Aorta (tissue), 5 donors: ENCODE measurements at places on chromosomes 1 and 21. TPM values are rescaled to one million over a fixed set of nuclear protein-coding genes. Genes with fewer than 3 reads are reported as not detected.

DNA sequence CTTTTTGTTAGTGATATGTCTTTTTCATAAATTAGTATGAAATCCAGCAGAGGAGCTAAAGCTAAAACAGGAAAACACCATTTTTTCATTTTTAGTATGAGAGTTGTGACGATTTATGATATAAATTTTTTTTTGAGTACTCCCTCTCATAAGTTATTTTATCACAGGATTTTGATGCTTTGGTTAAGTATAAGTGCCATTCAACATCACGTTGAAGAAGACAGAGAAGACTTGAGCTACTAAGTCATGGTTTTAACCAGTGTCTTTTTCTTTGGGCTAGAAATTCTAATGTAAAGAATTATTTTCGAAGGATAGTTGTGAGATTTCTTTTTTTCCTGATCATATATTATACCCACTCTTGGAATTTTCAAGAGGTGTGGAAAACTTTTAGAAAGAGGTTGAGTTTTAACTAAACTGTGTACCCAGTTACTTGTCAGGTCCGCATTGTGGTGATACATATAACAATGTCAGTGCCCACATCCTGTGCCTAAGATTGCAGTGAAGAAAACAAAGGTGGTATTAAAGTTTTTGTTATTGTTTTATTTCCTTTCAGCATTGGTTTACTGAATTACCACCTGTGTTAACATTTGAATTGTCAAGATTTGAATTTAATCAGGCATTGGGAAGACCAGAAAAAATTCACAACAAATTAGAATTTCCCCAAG is 93.8 kb downstream of the USP25 start:
- H3K27ac ChIP-seq = no peak overlapping the region
- H3K36me3 ChIP-seq = no peaks in the 10 kb centered on the region
- no peak for DNase-seq
- no peak overlapping the region for H3K4me3 ChIP-seq
- H3K27me3 ChIP-seq = no peaks in the 10 kb centered on the region

Gene NOS1AP
- total RNA-seq = 3.5 TPM

GRCh38 chr1:163047951-163048659 is 21.1 kb upstream of the RGS4 start:
- no peaks in the 10 kb centered on the region for H3K4me1 ChIP-seq
- no peak for DNase-seq
- no peak overlapping the region for H3K27ac ChIP-seq
- no peaks in the 10 kb centered on the region for H3K27me3 ChIP-seq

GRCh38 chr1:184828369-184828717 is 73.7 kb upstream of the EDEM3 start:
- H3K4me3 ChIP-seq = no peak overlapping the region
- H3K4me1 ChIP-seq = peaks cover 6% of the 10 kb centered on the region
- no peaks in the 10 kb centered on the region for H3K36me3 ChIP-seq
- peak overlapping the region; percentile 87 for H3K27ac ChIP-seq
- no peaks in the 10 kb centered on the region for H3K27me3 ChIP-seq

GRCh38 chr1:156337888-156338179 is 258 bp downstream of the CCT3 start:
- no peaks in the 10 kb centered on the region for H3K4me1 ChIP-seq
- DNase-seq = no peak
- H3K27me3 ChIP-seq = no peaks in the 10 kb centered on the region

Gene LRRC8B
- 4.4 TPM for total RNA-seq

Gene CCDC190
- 2.2 TPM for total RNA-seq

DNA sequence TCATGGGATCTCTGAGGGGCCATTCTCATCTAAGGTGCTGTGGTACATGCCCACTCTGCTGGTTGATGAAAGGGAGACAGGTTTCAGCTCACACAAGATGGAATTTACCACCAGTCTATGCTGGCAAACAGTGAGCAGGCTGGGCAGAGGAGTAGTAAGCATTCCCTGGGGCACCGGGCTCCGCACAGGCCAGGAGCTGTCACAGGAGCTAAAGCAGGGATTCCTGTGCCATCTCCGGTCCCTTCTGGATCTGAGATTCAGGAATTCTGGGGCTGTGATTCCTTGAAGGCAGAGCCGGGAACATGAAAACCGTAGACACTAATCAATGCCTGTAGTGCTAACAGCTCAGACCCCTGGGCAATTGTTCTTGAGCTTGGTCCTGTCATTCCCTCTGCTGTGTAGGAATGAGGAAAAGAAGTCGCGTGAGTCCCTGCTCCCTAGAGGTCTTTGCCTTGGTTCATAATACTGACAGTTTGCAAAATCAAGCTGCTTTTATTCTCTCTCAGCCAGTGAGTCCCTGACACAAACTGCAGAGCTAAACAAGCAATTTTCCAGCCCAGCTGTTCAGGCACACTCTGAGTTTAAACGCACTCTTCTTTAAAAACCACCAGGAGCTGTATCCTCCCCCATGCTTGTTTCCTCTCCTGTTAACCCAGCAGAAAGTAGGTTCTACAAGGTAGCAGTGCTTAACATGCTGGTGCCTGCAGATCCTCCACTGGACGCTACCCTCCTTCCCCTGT is 52.5 kb downstream of the MDM4 start:
- no peaks in the 10 kb centered on the region for H3K4me1 ChIP-seq
- no peak for DNase-seq
- H3K36me3 ChIP-seq = no peaks in the 10 kb centered on the region
- no peaks in the 10 kb centered on the region for H3K27me3 ChIP-seq

Gene ATG4C
- total RNA-seq = 11.0 TPM
